Astrocyte (in vitro differentiated cells and primary cell): ENCODE measurements at places on chromosomes 3 and 15. TPM values are rescaled to one million over a fixed set of nuclear protein-coding genes. Genes with fewer than 3 reads are reported as not detected.

DNA sequence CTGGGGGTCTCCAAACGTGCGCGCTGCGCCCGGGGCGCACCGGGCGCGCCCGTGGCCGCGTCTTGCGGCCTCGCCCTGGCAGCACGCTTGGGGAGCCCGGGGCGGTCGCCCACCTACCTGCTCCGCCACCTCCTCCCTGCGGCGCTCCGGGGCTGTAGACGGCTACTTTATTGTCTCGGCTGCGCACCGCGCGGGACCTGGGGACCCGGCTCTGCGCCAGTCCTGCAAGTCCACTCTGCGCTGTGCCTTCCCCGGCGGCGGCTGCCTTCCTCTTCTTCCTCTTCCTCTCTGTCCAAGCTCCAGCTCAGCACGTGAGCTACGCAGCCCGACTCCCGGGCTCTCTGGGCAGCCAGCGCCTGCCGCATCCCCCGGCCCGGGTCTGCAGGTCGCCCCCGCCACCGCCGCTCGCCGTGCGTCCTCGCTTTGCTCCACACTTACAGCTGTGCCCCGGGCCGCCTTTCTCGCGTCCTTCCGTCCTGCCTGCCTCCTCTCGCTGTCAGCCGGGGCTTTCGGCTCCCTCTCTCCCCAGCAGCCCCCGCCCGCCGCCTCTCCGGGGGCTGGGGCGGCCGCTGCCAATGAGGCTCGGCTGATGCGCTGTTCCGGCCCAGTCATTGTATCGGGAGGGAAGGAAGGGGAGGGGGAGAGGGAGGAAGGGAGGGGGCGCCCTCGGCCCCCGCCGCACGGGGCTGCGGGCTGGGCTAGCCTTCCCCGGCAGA lies 156.4 kb upstream of the FRMD4B start:
- DNase-seq: no peak

DNA sequence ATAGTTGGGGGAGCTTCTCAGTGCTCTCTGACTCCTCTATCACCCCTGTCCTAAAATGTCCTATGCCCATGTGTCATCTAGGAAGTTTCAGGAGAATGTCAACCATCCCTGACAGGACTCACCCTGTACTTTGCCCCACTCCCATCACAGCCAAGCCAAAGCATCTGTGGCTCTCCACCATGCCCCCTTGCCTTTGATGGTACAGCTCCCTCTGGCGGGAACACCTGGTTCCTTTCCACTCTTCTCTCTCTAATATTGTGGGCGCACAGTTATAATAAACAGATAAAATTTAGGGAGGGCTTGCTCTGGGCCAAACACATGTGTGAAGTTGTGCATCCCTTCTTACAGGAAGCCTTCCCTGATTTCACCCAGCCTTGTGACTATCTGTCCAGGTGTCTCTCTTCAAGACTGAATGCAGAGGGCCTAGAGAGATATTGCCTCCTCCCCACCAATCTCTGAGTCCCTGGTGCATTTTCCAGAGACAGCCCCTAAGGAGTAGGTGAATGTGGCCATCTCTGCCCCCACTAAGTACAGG lies 62.8 kb downstream of the ISG20 start:
- DNase-seq: no peak

DNA sequence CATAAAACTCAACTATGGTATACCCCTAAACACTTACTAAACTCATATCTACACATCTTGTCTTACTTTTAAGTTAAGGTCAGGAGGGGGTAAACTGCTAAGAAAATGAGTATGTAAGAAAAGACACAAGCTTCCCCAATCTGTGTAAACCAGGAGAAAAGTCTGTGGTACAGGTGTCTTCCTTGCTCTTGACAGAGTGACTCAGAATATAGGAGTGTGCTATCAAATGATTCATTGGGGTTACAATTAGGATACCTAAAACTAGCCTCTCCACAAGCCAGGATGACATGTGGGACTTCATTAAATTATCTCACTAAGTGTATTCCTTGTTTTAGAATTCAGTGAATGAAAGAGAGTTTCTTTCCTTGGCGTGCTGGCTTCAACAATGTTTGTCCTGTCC lies 274.8 kb downstream of the BBX start:
- DNase-seq: peak; percentile 36

DNA sequence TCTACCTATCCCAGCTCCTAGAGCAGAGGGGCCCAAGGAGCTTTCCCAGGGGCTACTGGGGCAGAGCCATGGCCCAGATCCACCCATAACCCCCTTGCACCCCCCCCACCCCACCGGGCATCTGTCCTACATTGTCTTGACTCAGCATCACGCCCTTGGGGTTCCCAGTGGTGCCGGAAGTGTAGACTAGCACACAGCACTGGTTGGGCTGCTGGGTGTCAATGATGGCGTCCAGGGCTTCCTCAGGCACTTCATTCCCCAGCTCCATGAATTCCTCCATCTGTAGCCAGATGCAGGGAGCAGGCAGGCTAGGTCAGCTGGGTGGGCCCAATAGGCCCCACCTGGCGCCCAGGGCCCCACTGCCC lies 33.2 kb downstream of the IDH3A start:
- no peak for DNase-seq

RAB8B gene
- 45.7 and 49.3 TPM in 2 replicates for total RNA-seq

OXSR1 gene
- total RNA-seq: 78.2 and 83.1 TPM in 2 replicates
